KBM-7 (cell line): ENCODE measurements at places on chromosomes 12 and 14.

GRCh38 chr12:96986883-96987523, 79.9 kb downstream of the NEDD1 start:
- DNase-seq: peak; percentile 52

DNA sequence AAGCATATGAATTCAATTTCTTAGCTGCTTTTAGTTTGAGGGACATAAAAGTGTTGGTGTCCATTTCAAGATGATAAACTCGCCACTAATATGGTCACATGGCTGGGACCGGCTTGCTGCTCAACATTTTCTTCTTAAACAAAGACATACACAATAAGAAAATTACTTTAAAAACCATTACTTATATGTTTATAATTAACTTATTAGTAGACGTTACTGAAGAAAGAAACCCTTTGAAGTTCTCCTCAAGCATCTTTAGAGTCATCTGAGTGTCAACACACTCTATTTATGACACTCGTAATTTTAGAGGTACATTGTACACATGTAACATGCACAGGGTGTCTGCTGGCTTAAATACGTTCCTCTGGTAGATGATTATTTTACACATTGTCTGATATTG, 74.7 kb downstream of the BMP4 start:
- no peak for DNase-seq

GRCh38 chr14:23522643-23523198, 28.8 kb downstream of the ZFHX2 start:
- no peak for DNase-seq

GRCh38 chr14:72523424-72524294, 370.2 kb downstream of the DPF3 start:
- no peak for DNase-seq

DNA sequence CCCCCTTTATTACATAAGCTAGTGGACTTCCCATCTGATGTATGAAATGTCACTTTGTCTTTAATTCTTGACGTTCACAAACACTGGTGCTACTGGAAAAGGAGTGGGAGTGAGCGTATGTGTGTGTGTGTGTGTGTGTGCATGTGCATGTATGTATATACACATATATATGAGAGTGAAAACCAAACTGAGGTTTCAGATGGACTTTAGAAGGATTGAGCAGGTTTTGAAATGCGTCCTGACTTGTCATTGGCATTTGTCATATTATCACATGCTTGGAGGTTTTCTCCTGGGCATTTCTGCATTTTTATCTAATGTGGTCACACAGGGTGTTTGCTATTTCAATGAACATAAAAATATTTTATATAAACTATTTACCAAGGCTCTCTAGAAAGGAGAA, 1085.9 kb downstream of the BCL11B start:
- no peak for DNase-seq

- DNase-seq: no peak
Measured at GRCh38 chr12:57011438-57012424, 4.6 kb downstream of the TAC3 start.

- DNase-seq: no peak
Measured at GRCh38 chr14:35558680-35559079, 24.7 kb downstream of the INSM2 start.

DNA sequence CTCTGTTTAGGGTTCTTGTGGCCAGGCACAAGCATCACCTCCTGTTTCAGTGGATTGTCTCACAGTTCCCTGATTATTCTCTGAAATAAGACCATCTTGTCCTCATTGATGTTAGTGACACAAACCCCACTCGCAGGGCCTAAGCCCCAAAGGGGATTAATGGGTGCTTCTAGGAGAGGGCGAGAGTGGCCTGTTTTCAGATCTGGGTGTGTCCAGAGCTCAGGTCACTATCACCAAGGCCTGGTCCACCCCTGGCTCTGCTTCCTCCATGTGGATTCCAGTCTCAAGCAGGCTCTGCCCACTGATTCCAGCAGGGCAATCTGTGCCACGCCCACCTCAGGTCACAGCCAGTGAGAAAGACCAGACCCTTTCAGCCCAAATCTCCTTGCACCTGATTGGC, 361.9 kb downstream of the ADGRD1 start:
- DNase-seq: no peak

DNA sequence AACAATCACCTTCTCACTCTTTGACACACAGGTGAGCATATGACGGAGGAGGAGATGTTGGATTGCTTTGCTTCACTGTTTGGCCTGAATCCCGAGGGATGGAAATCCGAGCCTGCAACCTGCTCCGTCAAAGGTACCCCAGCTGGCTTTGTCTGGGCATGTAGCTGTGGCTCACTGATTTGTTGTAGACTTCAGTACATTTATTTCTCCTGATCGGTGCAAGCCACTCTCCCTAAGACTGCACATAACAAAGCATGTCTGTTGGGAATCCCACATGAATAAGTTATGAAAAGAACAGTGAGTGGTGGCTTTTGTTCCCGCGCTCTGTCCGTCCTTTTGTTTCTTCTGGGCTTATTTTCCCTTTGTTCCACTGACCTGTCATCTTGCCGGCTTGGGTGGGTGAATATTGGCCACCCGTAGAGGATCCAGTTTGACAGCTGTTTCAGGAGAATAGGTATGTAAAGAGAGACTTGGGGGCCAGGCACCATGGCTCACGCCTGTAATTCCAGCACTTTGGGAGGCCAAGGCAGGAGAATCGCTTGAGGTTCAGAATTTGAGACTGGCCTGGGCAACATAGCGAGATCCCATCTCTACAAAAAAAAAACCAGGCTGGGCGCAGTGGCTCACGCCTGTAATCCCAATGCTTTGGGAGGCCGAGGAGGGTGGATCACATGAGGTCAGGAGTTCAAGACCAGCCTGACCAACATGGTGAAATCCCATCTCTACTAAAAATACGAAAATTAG, 20.0 kb upstream of the BCL7A start:
- DNase-seq: no peak

GRCh38 chr14:69483765-69484443, 624 bp upstream of the PLEKHD1 start:
- no peak for DNase-seq

- peak; percentile 90 for DNase-seq
Measured at GRCh38 chr12:6872073-6873048, 742 bp downstream of the SPSB2 start.

DNA sequence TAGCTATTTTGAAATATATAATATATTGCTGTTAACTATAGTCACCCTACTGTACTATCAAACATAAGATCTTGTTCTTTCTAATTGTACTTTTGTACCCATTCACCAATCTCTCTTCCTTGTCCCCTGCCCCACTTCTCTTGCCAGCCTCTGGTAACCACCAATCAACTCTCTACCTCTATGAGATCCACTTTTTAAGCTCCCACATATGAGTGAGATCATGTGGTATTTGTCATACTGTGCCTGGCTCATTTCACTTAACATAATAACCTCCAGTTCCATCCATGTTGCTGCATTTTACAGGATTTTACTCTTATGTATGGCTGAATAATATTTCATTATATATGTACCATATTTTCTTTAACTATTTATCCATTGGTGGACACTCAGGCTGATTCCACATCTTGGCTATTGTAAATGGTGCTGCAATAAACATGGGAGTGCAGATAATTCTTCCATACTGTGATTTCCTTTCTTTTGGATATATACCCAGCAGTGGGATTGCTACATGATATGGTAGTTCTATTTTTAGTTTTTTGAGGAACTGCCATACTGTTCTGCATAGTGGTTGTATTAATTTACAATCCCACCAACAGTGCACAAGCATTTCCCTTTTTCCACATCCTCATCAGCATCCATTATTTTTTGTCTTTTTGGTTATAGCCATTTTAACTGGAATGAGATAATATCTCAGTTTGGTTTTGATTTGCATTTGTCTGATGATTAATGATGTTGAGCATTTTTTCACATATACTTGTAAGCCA, 33.5 kb upstream of the SPIC start:
- peak; percentile 30 for DNase-seq

- no peak for DNase-seq
Measured at GRCh38 chr14:62885451-62885850, 159.8 kb downstream of the KCNH5 start.

- peak; percentile 86 for DNase-seq
Measured at GRCh38 chr12:15220915-15221885, at the start of gene RERG. Gene RERG, minus strand, starts transcription at chr12:15221417. Its CDS starts 3,928 bp downstream, at chr12:15217489.

DNA sequence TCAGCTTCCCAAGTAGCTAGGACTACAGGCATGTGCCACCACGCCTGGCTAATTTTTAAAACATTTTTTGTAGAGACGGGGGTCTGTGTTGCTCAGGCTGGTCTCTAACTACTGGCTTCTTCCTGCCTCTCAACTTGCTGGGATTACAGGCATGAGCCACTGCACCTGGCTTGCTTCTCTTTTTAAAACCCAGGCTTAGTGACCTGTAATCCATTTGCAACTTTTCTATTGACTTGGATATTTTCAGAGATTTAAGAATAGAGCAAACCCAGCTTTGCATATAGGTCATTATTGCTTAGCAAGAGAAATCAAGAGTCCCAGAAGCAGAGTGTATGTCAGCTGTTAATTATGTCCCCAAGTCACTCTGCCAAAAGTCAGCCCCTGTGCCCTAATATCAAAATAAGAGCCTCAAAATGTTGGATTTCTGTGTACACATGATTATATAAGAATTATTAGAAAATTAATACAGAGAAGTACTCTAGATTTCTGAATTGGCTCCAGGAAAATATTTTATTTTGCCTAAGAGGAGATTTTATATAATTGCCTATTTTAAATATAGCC, 24.9 kb downstream of the TCP11L2 start:
- no peak for DNase-seq

DNA sequence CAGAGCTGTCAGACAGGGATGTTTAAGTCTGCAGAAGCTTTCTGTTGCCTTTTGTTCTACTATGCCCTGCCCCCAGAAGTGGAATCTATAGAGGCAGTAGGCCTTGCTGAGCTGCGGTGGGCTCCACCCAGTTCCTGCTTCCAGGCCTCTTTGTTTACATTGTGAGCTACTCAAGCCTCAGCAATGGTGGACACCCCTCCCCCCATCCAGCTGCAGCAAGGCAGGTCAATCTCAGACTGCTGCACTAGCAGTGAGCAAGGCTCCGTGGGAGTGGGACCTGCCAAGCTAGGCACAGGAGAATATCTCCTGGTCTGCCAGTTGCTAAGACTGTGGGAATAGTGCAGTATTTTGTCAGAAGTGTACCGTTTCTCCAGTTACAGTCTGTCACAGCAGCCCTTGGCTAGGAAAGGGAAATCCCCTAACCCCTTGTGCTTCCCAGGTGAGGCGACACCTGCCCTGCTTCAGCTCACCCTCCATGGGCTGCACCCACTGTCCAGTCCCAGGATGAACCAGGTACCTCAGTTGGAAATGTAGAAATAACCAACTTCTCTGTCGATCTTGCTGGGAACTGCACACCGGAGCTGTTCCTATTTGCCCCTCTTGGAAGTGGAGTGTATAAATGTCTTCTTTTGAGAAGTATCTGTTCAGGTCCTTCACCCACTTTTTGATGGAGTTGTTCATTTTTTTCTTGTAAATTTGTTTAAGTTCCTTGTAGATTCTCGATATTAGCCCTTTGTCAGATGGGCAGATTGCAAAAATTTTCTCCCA, 213.5 kb upstream of the SLC38A2 start:
- DNase-seq: peak; percentile 77

DNA sequence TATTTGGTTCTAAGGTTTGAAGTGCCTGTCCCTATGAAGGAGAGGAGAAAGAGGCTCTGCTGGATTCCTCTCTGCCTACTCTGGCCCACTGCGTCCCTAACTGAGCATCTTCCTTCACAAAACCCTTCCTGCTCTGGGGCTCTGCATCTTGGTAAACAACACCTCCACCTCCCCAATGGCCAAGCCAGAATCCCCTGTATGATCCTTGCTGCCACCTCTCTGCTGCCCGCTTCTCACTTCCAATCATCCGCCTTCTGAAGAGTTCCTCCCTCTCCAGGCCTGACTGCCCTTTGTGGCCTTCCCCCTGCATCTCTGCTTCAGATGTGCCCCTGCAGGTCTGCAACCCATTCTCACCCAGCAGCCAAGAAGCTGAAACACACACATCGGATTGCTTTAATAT, 110.6 kb upstream of the RPH3A start:
- DNase-seq: no peak

DNA sequence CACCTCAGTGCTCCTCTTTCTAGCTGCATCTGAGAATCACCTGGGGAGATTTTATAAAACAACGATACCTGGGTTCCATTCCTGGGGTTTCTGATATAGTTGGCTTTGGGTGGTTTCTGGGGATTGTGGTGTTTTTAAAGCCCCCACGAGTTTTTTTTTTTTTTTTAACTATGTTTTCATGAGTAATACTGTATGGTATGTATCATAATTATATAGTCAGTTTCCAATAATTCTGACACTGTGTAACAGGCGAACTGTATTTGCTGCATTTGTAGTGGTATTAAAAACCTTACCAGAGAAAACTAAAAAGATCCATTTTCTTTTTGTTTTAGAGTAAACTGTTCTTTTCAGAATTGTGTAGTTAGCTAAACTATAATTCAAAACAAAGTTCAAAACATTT, 84.9 kb downstream of the SRGAP1 start:
- DNase-seq: no peak

DNA sequence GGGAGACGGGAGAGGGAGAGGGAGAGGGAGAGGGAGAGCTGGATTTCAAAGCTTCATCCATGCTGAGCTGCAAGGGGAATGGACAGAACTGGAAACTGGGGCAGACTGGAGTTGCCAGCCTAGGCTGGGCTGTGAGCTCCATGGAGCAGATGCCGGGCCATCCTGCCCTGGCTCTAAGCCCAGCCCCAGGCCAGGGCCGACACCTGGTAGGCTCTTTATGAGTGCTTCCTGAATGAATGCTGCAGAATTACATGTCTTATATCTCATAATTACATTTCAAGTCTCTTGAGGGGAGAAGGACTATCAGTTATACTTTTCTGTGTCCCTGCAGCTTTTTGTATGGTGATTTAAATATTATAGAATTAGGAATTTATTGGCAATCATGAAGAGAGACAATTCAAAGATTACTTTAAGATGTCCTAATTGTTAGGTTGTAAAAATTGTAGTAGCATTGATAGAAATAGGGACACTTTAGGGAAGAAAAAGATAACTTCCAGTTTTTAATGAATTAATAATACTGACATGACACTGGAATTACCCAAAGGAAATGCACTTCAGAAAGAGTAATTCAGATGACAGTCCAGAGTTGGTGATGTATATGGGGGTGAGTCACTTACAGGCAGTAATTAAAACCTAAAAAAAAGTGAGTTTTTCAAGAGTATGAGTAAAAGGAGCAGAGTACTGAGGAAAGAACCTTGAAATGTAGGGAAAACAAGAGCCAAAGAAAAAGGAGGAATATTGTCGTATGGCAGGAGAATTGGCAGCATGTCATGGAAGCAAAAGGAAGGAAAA, 29.0 kb downstream of the SCYL2 start:
- no peak for DNase-seq

- DNase-seq: peak; percentile 57
Measured at GRCh38 chr12:121582583-121583333, 1.9 kb upstream of the KDM2B start.
